GM23338 (cell line): ENCODE measurements at places on chromosomes 4 and X. TPM values are rescaled to one million over a fixed set of nuclear protein-coding genes. Genes with fewer than 3 reads are reported as not detected.

DNA sequence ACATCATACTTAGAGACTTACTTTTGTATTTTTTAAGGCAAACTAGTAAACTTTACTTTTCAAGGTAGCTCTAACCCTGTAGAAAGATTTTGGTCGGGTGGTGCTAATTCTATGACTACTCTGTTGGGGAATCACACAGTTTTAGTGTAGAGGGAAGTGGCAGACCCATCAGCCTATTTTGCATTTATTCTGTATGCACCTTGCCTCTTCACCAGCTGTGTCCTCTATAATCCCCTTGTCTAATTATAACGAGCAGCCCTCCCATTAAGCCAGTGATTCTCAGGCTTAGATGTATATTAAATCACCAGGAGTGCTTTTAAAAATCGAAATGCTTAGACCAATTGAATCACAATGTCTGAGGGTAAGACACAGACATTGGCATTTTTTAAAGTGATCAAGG is 78.1 kb downstream of the GALNT7 start:
- DNase-seq: no peak
- peak overlapping the region; percentile 88 for H3K27ac ChIP-seq
- H3K27me3 ChIP-seq: no peaks in the 10 kb centered on the region
- peak overlapping the region; percentile 37 for H3K4me3 ChIP-seq
- H3K4me1 ChIP-seq: peaks cover 73% of the 10 kb centered on the region

- DNase-seq: peak; percentile 3
- H3K4me1 ChIP-seq: peaks cover 1% of the 10 kb centered on the region; the same call in 1 of the 2 replicates
- no peak overlapping the region for H3K4me3 ChIP-seq
Observed at GRCh38 chrX:64662876-64663275, 267.6 kb upstream of the MTMR8 start.

GRCh38 chr4:87270825-87271224 is 50.4 kb upstream of the KLHL8 start:
- no peaks in the 10 kb centered on the region; the same call in 1 of the 2 replicates for H3K4me1 ChIP-seq
- H3K4me3 ChIP-seq: no peak overlapping the region
- no peak overlapping the region for H3K27ac ChIP-seq

DNA sequence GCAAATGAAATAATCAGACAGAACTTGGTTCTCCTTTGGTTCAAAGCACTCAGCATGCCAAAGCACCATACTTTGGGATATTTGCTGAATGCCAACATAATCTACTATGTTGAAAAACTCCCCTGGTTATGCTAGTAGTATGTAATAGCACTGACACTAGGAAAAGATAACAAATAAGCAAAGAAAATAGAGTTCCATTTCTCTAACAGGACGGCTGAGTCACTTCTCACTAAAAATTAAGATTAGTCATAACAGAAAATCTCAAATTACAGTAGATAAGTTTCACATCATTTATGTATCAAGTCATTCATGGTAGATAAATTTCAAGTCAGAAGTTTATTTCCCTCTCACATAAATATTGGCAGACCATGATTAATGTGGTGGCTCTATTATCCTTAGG is 17.9 kb downstream of the PDHA2 start:
- no peak overlapping the region for H3K4me3 ChIP-seq
- no peaks in the 10 kb centered on the region for H3K4me1 ChIP-seq
- no peaks in the 10 kb centered on the region for H3K36me3 ChIP-seq
- no peak overlapping the region for H3K27ac ChIP-seq

- no peaks in the 10 kb centered on the region for H3K36me3 ChIP-seq
- H3K4me1 ChIP-seq: no peaks in the 10 kb centered on the region
- H3K27ac ChIP-seq: no peak overlapping the region
- H3K27me3 ChIP-seq: no peaks in the 10 kb centered on the region
- H3K4me3 ChIP-seq: no peak overlapping the region
Observed at GRCh38 chr4:107603430-107603829, 116.6 kb downstream of the PAPSS1 start.

GRCh38 chrX:34655501-34656455 is 1.3 kb downstream of the TMEM47 start:
- no peaks in the 10 kb centered on the region for H3K36me3 ChIP-seq
- H3K27ac ChIP-seq: no peak overlapping the region
- H3K4me3 ChIP-seq: peak overlapping the region; percentile 78
- DNase-seq: peak; percentile 30
- peaks cover 38% of the 10 kb centered on the region for H3K4me1 ChIP-seq

- H3K27ac ChIP-seq: no peak overlapping the region
- H3K4me1 ChIP-seq: peaks cover 25% of the 10 kb centered on the region
- H3K4me3 ChIP-seq: no peak overlapping the region
- H3K36me3 ChIP-seq: no peaks in the 10 kb centered on the region
Observed at GRCh38 chr4:150381609-150382008, 200.3 kb upstream of the MAB21L2 start.

DNA sequence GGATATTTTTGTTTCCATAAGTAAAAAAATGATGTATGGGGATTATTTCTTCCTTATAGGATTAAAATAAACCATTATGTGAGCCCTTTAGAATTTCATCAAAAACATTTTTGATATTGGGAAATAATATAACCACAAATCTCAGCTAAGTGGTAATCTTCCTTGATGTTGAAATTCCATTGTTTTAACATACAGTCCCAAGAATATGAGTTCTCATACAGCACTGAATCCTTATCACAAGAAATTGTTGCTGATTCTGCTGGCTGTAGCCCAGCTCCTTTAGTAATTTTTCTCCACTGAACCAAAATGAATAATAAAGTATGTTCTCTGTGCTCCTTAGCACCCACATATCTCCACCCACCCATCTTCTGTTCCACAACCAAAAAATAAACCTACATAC is 41.9 kb upstream of the FAM47B start:
- H3K27ac ChIP-seq: no peak overlapping the region
- no peaks in the 10 kb centered on the region for H3K36me3 ChIP-seq
- no peak for DNase-seq
- no peak overlapping the region for H3K4me3 ChIP-seq
- H3K27me3 ChIP-seq: no peaks in the 10 kb centered on the region

DNA sequence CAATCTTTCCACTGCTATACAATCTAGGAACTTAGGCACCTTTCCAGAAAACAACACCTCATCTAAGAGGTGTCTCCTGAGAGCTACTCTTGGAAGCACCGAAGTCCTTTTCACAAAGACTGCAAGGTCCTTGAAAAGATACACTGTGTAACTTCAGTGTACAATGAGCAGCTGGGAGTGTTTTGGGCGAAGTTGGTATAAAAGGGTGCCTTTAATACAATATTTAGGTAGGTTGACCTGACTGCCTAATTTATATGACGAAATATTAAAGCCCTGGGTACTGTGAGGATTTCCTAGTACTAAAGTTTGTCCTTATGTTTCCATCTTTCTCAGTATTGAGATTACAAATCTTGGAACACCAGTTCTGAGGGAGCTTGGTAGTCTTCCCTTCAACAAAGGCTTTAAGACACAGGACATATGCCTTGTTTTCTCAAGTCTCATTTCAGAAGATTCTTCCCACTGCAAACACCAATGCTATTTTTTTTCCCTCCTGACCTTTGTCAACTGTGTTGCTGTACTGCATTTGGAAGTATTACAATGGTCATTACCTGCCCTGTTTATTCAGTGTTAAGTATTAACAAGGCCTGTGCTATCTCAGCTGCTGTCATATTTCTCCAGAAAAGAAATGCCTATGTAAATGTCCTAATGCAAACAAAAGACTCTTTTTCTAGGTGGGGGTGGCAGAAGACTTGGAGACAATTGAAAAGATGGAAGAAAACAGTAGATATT is 134.2 kb downstream of the MAML3 start:
- H3K4me1 ChIP-seq: peaks cover 24% of the 10 kb centered on the region
- H3K4me3 ChIP-seq: no peak overlapping the region
- no peaks in the 10 kb centered on the region for H3K27me3 ChIP-seq
- DNase-seq: no peak
- no peak overlapping the region for H3K27ac ChIP-seq
- H3K36me3 ChIP-seq: no peaks in the 10 kb centered on the region

- H3K27me3 ChIP-seq: no peaks in the 10 kb centered on the region
- H3K4me3 ChIP-seq: no peak overlapping the region
- no peaks in the 10 kb centered on the region for H3K36me3 ChIP-seq
- H3K27ac ChIP-seq: no peak overlapping the region
Observed at GRCh38 chr4:185752872-185753271, 59.1 kb downstream of the SORBS2 start.

GRCh38 chr4:89492581-89493071 is 185.0 kb upstream of the GPRIN3 start:
- peaks cover 26% of the 10 kb centered on the region for H3K4me1 ChIP-seq
- H3K4me3 ChIP-seq: no peak overlapping the region; the same call in 1 of the 2 replicates
- no peaks in the 10 kb centered on the region for H3K36me3 ChIP-seq

DNA sequence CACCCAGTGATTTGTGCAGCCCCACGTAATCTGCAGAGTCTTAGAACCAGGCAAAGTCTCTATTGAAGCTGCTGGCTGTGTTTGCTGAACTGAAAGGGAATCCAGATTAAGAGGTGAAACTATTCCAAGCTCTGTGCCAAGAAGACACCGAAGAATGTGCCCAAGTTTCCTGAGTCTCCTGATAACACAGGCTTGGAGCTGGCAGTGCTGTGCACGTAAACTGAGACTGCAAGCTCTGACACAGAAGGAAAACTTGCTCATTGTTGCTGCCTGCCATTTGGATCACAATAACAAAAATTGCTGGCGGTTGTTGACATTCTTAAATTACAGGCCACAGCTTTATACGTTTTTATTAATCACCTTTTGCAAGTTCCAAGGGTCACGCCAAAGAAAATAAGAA is 60.2 kb upstream of the VCX3B start:
- H3K4me3 ChIP-seq: no peak overlapping the region
- H3K27me3 ChIP-seq: no peaks in the 10 kb centered on the region
- DNase-seq: no peak
- H3K4me1 ChIP-seq: no peaks in the 10 kb centered on the region
- H3K27ac ChIP-seq: no peak overlapping the region

DNA sequence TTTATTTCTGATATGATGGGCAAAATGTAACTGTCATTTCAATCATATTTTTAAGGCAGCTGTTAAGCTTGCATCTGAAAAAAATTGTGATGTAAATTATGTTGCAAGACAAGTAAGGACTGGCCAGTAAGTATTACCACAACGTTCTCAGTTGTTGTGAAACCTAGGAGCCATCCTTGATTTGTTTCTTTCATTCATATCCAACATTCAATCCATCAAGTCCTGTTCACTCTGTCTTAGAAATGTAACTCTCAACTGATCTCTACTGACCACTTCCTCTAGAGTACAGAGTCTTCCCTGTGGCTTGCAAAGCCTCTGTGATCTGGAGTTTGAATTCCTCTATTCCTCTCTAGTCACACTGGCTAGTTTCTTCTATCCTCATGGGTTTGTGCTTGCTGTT is 161.4 kb upstream of the MAD2L1 start:
- no peaks in the 10 kb centered on the region for H3K36me3 ChIP-seq
- no peak overlapping the region for H3K4me3 ChIP-seq
- no peak for DNase-seq
- no peak overlapping the region for H3K27ac ChIP-seq

- H3K36me3 ChIP-seq: no peaks in the 10 kb centered on the region
- no peaks in the 10 kb centered on the region for H3K27me3 ChIP-seq
- H3K4me1 ChIP-seq: no peaks in the 10 kb centered on the region
- no peak for DNase-seq
Observed at GRCh38 chrX:9392445-9392844, 72.4 kb upstream of the TBL1X start.

- no peak for DNase-seq
- H3K27me3 ChIP-seq: no peaks in the 10 kb centered on the region
- no peak overlapping the region for H3K4me3 ChIP-seq
Observed at GRCh38 chrX:17638731-17639130, 98.6 kb upstream of the SCML1 start.

GRCh38 chr4:115781528-115782146 is 668.2 kb upstream of the NDST4 start:
- H3K4me1 ChIP-seq: no peaks in the 10 kb centered on the region
- H3K4me3 ChIP-seq: no peak overlapping the region
- no peak overlapping the region for H3K27ac ChIP-seq
- no peak for DNase-seq
- H3K27me3 ChIP-seq: no peaks in the 10 kb centered on the region
- no peaks in the 10 kb centered on the region for H3K36me3 ChIP-seq

- H3K4me1 ChIP-seq: peaks cover 41% of the 10 kb centered on the region
- no peak overlapping the region for H3K4me3 ChIP-seq
- DNase-seq: no peak
- H3K27me3 ChIP-seq: no peaks in the 10 kb centered on the region
- no peaks in the 10 kb centered on the region for H3K36me3 ChIP-seq
Observed at GRCh38 chr4:84913176-84913575, 53.3 kb downstream of the WDFY3 start.

DNA sequence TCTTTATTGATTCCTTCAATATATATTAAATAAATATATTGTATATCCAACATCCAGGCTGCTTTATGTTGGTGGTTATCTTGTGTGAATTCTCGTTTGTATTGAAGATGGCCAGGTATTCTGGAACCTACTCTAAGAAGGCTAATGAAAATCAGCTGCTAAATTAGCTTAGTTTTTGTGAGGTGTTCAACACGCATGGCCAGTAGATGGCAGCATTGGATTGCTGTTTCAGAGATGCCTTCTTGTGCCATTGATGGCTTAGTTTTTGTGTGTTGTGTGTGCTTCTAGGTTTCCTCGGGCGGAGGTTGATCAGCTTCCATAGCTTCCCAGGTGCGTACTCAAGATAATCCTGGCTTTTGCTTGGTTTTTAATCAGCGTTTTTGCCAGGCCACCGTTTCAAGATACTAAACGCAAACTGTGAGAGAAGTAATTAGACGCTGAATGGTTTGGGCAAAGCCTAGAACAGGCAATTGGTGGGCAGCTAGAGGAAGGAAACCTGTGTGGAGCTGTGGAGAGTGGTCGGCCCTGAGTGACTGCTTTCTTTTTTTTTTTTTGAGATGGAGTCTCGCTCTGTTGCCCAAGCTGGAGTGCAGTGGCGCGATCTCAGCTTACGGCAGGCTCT is 15.1 kb downstream of the NOCT start:
- H3K27me3 ChIP-seq: no peaks in the 10 kb centered on the region
- H3K4me1 ChIP-seq: peaks cover 34% of the 10 kb centered on the region
- no peaks in the 10 kb centered on the region for H3K36me3 ChIP-seq

- no peaks in the 10 kb centered on the region for H3K36me3 ChIP-seq
- H3K27me3 ChIP-seq: no peaks in the 10 kb centered on the region
- H3K27ac ChIP-seq: no peak overlapping the region
Observed at GRCh38 chr4:113785781-113786180, 24.2 kb upstream of the CAMK2D start.

- DNase-seq: peak; percentile 40
- no peaks in the 10 kb centered on the region for H3K27me3 ChIP-seq
- H3K4me3 ChIP-seq: no peak overlapping the region
- H3K36me3 ChIP-seq: no peaks in the 10 kb centered on the region
Observed at GRCh38 chrX:80430826-80431504, 10.7 kb downstream of the TENT5D start.

GRCh38 chr4:174592256-174592984 is 70.1 kb upstream of the HPGD start:
- peaks cover 16% of the 10 kb centered on the region; the same call in 1 of the 2 replicates for H3K4me1 ChIP-seq
- H3K27ac ChIP-seq: no peak overlapping the region
- no peak overlapping the region for H3K4me3 ChIP-seq
- H3K36me3 ChIP-seq: no peaks in the 10 kb centered on the region; the same call in 1 of the 2 replicates
- no peak for DNase-seq

Gene YY2
- total RNA-seq: 1.3 and 1.6 TPM in 2 replicates

Gene TRAPPC2
- total RNA-seq: 12.9 and 14.6 TPM in 2 replicates

Gene SPCS3
- total RNA-seq: 79.9 and 90.3 TPM in 2 replicates

Gene HDAC6
- total RNA-seq: 49.8 and 61.2 TPM in 2 replicates

Gene ESX1
- total RNA-seq: not detected in 2 replicates

Gene SPANXA1
- total RNA-seq: 0.45 TPM in 1 of 2 replicates, not detected in the other

Gene BTC
- 0.23 and 0.59 TPM in 2 replicates for total RNA-seq
